ENCODE measurements at places on chromosomes 4 and X.

- no peak for DNase-seq
Observed at GRCh38 chr4:86441175-86441936, 81.5 kb upstream of the MAPK10 start.

GRCh38 chr4:144495944-144496343, 150.0 kb upstream of the HHIP start:
- DNase-seq: no peak

- no peak for DNase-seq
Observed at GRCh38 chr4:152459326-152459725, 76.6 kb downstream of the FBXW7 start.

- no peak for DNase-seq
Observed at GRCh38 chrX:18924507-18925088, 59.3 kb downstream of the PHKA2 start.

DNA sequence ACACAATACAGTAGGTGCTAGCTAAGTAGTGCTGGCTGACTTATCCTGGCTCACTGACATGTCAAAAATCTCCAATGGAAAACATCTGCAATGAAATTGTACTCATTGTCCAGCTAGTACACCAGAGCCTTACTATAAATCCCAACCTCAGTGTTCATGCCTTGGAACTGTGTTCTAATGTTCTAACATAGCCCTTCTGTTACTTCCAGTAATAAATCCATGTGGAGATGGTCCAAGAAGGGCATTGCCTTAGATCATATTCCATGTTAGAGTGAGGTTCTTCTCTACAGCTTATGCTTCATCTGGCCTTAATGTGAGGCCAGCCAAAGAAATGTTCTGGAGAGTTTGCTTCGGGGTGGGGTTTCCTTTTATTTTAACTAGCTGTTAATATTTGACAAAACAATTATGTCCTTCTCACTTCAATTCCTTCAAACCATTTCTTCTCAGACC, 25.1 kb downstream of the ENOX2 start:
- no peak for DNase-seq

GRCh38 chr4:166482758-166483157, 609.7 kb downstream of the TLL1 start:
- DNase-seq: no peak
